Fibroblast of skin of back (primary cell): ENCODE measurements at places on chromosomes 1 and 21.

- no peak for DNase-seq
These were observed 58.8 kb upstream of the C1orf115 start for GRCh38 chr1:220631238-220631815.

DNA sequence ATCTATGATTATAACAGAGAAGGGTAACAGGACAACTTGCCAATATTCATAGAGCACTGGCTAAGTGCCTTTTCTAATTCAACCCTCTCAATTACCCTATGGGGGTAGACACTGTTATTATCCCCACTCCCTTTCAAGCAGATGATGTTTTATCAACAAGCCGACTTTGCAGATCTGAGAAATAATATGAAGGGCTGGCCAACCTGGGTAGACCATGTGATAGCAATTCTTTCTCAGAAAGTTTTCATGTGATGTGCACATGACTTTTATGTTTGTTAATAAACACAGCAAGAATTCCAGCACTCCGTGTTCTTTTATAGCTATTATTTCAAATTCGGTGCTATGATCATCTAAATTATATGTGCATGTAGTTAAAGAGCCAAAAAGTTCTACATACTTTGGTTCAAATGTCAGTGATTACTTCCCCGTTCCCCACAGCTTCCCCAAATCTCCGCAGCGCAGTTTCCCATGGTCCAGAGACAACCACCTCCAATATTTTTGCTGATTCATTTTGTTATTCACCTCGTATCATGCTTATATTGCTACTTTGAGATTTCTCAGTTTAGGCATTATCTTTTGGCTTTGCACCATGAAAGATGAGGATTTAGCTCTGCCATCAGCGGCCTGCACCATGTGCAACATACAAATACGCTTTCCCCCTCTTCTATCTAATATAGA lies 96.7 kb upstream of the GADD45A start:
- no peak for DNase-seq

GRCh38 chr1:94383966-94384408 lies 34.2 kb upstream of the ABCD3 start:
- peak; percentile 48 for DNase-seq

- DNase-seq: no peak
These were observed 85.3 kb downstream of the MAP3K21 start for GRCh38 chr1:233412812-233413211.

DNA sequence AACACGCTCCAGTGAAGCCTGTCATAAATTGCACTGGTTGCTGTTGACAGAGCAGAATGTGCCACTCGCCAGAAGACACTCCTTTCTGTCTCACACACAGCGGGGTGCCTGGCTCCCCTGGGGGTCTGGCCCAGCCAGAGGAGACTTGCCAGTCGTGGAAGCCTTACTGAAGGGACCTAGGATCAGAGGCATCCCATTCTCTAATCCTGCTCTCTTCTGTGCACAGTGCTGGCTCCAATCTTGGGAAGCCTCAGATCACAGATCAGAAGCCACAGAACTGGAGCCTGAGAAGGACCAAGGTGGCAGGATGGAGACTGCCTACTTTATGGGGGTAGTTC lies 1.4 kb downstream of the SLC9A1 start:
- peak; percentile 55 for DNase-seq
